ENCODE measurements at places on chromosomes 13 and 19.

DNA sequence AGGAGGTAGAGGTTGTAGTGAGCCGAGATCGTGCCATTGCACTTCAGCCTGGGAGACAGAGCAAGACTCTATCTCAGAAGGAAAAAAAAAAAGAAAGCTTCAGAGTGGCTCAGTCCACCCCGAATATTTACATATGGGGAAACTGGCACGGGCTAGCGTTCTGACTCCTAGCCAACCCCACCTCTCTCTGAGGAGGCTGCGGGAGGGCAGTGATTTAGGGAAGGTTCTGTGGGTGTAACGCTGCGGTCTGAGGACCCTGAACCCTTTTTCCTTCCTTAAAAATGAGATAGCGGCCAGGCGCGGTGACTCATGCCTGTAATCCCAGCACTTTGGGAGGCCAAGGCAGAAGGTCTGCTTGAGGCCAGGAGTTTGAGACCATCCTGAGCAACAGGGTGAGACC, 5.0 kb downstream of the LRRC25 start:
- no peak for DNase-seq

DNA sequence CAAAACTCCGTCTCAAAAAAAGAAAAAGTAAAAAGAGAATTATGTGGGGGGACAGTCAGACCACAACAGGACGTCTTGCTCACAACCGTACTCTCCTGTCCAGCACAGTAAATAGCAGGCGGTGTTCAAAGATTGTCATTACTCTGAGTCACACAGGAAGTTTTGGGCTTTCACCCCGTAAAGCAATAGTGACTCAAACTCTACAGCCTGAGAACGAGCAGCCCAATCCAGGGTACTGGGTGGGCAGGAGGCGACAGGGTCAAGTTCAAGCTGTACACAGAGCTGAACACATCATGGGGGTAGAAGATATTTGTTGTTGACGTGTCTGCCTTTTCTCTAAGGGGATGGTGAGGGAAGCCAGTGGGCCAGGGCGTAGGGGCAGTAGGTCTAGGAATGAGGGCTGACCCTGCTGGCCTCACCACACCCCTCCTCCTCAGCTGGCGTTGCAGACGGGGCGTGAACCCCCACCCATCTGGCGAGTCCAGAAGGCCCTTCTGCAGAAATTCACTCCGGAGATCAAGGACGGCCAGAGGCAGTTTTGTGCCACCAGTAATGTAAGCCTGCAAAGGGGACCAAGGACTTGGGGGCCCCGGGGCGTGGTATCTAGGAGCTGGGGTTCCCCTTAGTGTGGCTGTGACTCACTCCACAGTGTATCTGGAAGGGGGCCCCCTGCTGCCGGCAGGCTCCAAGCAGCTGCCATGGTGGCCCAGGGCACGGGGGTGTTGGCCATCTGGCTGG, 23.3 kb downstream of the PRR12 start:
- DNase-seq = no peak

DNA sequence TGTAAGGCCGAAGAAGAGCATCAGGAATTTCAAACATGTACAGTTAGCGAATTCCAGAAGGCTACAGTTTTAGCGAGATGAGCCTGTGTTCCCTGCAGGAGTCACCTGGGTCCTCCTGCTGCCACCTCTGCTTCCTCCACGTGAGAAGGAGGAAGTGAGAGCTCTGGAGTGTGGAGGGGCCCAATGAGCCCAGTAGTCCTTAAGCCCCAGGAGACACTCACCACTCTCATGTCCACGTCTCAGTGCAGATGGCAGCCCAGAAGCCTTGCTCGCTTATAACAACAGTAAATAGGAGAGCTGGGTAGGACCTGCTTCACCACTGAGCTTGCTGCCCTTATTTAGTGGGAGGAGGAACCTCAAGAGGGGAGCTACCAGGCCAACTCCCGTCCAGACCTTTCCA, 44.3 kb downstream of the SERP2 start:
- peak; percentile 30 for DNase-seq

GRCh38 chr13:50537029-50537428, 306.5 kb downstream of the DLEU7 start:
- DNase-seq = no peak

- no peak for DNase-seq
These were observed 6.8 kb downstream of the ELL start for GRCh38 chr19:18514800-18515682.

- DNase-seq = no peak
These were observed 1523.5 kb upstream of the PRR20A start for GRCh38 chr13:55617241-55617640.

DNA sequence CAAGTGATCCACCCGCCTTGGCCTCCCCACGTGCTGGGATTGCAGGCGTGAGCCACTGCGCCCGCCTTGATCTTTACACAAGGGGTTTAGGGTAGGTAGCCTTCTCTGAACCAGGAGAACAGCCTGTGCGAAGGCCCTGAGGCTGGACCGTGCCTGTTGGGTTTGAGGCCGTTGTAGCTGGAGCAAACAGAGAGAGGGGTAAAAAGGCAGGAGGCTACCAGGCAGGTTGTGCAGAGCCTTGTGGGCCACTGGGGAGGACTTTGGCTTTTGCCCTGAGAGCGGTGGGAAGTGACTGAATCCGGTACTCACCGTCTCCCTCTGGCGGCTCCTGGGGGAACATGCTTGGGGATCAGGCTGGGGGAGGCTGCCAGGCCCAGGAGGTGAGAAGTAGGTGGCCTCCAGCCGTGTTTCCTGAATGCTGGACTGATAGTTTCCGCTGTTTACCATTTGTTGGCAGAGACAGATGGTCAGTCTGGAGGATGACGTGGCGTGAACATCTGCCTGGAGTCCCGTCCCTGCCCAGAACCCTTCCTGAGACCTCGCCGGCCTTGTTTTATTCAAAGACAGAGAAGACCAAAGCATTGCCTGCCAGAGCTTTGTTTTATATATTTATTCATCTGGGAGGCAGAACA, 24.6 kb downstream of the SPC24 start:
- peak; percentile 80 for DNase-seq

GRCh38 chr19:34904664-34905527, 21.8 kb upstream of the ZNF30 start:
- no peak for DNase-seq

- DNase-seq = no peak
These were observed 167.1 kb downstream of the PCDH9 start for GRCh38 chr13:67063036-67063435.

GRCh38 chr19:38718747-38719543, 25.3 kb downstream of the CAPN12 start:
- peak; percentile 76 for DNase-seq

- no peak for DNase-seq
These were observed 59.5 kb upstream of the FGF14 start for GRCh38 chr13:102461302-102461701.

DNA sequence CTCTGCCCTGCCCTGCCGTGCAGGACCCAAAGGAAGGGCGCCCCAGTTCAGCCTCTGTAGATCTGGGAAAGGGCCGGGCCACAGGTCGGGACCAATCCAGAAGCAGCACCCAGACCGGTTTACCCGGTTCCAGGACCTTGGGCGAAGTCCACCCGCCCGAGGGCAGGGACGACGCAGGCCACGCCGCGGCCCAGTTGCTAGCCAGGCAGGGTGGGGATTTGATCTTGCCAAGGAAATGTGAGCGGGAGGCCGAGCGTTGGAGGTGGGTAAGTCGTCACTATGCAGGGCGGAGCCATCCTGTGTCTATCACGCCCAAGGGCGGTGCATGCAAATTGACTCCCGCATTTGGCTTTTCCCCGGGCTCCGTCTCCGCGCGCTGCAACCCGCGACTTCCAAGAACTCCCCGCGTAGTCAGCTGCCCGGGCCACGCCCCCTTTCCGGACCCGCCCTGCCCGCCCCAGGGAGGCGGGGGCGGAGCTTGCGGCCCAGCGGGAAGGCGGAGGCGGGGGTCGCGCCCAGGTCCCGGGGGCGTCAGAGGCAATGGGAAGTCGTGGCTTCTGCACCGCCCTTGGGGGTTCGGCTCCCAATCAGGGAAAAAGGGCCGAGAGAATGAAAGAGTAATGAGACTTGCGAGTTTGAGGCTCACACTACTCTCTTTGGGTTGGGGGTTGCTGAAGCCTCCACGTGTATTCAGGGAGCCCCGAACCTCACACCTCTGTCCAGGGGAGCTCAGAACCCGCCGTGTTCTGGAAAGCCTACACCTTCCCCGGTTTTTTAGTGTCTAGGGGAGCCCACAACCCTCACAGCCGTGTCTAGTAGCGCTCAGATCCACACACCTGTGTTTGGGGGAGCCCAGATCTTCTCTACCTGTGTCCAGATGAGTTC, 12.8 kb downstream of the IER2 start:
- peak; percentile 93 for DNase-seq

DNA sequence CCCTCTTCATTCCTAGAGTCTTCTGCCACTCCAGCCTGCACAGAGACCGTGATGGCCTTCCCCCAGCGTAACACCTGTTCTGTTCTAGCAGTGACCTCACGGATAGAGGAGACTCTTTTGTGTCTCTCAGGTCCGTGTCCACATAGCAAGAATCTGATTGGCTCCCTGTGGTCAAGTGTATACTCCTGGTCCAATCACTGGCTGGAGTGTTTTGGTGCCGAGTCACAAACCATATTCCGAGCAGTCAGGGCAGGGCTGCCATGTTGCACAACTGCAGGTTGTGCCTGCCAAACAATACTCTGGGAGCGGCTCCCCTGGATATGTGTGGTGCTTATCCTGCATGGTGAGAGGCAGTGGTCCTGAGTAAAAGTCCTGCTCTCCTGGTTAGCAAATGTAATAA, 402.4 kb downstream of the KCNRG start:
- no peak for DNase-seq

- DNase-seq = no peak
These were observed 120.5 kb downstream of the TNFRSF19 start for GRCh38 chr13:23690668-23691067.

GRCh38 chr19:4870025-4870700, 2.7 kb upstream of the PLIN3 start:
- DNase-seq = no peak

GRCh38 chr13:112001571-112001970, 65.4 kb upstream of the SOX1 start:
- no peak for DNase-seq
